ENCODE measurements at places on chromosomes 2 and 18. TPM values are rescaled to one million over a fixed set of nuclear protein-coding genes. Genes with fewer than 3 reads are reported as not detected.

GRCh38 chr18:5237083-5237722 lies 40.1 kb upstream of the AKAIN1 start:
- DNase-seq, result peak; percentile 4

DNA sequence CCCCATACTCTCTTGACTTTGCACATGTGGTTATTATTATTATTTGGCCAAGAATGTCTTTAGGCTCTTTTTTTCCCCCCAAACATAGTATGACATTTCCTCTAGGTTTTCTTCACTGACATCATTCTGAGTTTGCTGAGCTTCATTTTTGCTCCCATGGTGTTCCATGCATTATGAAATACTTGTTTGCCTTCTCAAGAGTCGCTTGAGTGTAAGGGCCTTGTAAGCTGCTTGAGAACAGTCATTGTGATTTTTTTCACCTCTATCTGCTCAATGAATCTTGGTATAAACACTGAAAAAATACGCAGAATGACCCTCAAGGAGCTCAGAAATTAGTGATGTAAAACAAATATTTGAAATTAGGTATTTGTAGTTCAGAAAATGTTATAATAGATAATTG lies 688.9 kb downstream of the CNTNAP5 start:
- no peak for DNase-seq

DNA sequence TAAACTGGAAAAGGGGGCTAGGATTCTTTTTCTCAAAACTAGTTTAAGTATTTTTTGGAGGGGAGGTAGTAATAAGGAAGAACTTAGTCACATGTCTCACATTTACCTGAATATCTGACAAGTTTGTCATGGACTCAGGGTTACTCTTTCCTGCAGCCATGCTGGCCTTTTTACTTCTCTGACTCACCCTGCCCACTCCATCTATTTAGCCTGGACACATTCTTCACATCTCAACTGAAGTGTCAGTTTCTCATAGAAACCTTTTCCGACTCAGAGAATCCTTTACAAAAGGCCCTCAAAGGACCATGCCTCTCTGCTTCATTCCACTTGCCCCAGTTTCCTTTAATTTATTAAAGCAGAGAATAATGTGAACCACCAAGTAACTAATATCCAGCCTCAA lies 42.6 kb downstream of the SCN7A start:
- no peak for DNase-seq

The FRZB gene
- total RNA-seq, result 68.5 TPM

GRCh38 chr2:1446301-1446700 lies 33.0 kb downstream of the TPO start:
- DNase-seq, result no peak

DNA sequence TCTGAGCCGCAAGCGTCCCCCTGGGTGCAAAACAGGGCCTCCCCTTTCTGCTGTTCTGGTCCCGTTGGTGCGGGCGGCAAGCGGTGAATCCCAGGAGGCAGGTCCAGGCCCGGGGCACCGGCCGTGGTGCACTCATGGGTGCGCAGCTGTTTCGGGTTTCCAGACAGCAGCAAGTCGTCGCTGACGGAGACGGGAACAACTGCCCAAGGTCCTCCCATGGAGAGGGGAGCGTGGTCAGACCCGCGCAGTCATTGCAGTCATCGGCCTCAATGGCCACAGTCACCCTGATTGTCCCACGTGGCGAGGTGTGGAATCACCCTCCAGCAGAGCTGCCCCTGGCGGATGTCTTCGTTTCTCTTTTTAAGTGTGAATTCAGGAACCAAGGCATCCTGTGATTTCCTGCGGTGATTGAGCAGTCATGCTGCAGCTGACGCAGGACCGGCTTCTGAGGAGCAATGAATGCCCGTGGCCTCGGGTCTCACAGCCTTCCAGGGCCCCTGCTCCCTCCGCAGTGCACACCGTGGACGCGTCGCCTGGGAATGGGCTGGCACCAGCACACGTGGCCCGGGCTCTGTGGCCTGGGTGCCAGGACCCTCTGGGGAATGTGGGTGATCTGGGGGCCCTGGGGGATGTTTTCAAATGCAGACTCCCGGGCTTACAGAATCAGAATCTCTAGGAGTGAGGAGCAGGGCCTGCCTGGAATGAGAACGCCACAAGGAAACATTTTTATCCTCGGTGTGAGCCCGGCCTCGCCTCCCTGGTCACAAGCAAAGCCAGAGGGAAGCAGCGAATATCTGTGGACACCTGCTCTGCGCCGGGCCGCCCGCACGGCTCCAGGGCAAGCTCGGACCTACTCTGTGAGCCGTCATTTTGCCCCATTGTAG lies 244.2 kb upstream of the SALL3 start:
- DNase-seq, result no peak

The LCT gene
- total RNA-seq, result 0.06 TPM

GRCh38 chr2:218961229-218961628 lies 1.8 kb downstream of the CDK5R2 start:
- no peak for DNase-seq

The RTTN gene
- 20.8 TPM for total RNA-seq

DNA sequence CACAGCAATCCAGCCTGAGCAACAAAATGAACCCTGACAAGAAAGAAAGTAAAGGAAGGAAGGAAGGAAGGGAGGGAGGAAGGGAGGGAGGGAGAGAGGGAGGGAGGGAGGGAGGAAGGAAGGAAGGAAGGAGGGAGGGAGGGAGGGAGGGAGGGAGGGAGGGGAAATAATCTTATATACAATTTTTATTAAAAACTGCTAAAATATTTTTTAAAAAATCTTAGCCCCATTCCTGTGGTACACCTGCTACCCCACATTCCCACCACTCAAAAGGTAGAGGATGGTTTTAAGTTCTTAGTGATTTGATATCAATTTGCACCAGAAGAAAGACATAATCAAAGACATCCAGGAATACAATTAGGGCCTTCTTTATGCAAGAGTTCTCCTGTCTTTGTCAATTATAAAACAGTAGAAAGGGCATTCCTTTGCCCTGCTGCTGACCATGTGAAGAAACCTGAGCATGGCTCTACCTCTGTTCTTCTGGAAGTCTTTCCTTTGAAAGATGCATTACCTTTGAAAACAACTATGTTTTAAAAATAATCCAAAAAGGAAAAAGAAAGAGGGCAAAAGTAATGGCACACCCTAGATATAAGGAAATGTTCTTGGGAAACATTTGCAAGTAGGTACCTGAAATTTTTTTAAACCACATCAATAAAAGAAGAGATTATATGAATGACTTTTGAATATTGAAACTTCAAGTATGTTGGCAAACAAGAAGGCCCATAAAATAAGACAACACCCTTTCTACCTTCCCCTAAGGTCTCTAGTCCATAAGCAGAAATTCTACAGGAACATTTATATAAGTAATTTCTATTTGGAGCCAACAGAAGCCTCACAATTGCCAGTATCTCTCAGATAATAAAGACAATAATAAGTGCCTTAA lies 33.7 kb upstream of the ACVR2A start:
- no peak for DNase-seq

DNA sequence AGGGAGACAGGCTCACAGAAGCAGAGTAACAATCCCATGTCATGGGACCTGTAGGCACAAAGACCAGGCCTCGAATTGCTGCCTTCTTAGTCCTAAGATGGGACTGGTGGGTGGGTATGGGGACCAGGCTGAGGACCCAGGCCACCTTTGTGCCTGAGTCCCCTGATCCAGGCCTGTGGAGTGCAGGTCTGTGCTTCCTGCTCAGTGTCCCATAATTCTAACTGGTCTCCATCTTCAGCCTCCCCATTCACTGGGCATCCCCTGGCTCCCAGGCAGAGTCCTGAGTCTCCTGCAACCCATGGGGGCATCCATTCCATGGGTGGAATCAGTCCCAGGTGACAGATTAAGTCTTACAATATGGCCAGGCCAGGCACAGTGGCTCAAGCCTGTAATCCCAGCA lies 83.9 kb downstream of the SMAD7 start:
- DNase-seq, result no peak

The HOXD11 gene
- total RNA-seq, result 1.4 TPM

DNA sequence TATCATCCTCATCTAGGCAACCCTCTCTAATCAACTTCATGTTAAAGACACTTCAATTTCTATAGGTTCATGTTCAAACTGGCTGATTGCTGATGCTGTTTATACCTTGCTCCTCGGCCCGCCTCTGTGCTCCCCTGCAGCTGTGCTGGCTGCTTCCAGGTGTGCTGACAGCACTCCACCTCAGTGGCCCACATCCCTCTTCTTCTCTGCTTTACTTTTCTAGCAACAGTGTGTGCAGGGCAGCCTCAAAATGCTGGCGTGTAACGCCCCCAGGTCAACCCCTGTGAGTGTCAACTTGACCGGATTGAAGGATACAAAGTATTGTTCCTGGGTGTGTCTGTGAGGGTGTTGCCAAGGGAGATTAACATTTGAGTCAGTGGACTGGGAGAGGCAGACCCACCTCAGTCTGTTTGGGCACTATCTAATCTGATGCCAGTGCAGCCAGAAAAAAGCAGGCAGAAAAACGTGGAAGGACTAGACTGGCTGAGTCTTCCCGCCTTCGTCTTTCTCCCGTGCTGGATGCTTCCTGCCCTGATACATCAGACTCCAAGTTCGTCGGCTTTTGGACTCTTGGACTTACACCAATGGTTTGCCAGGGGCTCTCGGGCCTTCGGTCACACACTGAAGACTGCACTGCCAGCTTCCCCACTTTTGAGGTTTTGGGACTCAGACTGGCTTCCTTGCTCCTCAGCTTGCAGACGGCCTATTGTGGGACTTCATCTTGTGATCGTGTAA lies 94.7 kb downstream of the COL6A3 start:
- no peak for DNase-seq

- DNase-seq, result no peak
Observed at GRCh38 chr2:119741868-119742267, 17.9 kb upstream of the PTPN4 start.

DNA sequence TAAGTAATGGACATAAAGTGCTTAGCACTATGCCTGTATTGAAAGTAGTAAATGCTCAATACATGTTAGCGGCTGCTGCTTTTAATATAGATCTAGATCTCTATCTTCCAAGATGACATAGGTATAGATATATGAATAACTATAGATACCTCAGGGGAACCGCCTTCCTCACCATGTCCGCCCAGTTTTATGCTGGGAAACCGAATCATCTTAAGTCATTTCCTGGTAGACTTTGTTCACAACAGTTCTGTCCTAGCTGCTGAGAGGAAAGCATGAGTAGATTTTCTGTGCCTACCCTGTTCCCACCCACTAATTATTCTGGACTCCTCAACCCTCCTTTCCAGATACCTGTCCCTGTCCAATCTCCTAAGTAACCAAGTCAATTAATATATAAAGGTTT lies 21.6 kb upstream of the ITM2C start:
- no peak for DNase-seq

The CCDC150 gene
- total RNA-seq, result 7.8 TPM
